Eye (tissue), 1 donor: ENCODE measurements at places on chromosomes 2 and 18.
A peak's percentile ranks its signal among the peaks of the same experiment; 100 is the strongest.

GRCh38 chr2:206989311-206989710 is 50.0 kb downstream of the CPO start:
- no peak for DNase-seq

- no peak for DNase-seq
These were observed 202.7 kb upstream of the SLC14A2 start for GRCh38 chr18:45412577-45412976.

GRCh38 chr2:160868891-160869290 is 291.3 kb upstream of the TANK start:
- DNase-seq = no peak

GRCh38 chr18:3771121-3771971 is 321.4 kb downstream of the TGIF1 start:
- DNase-seq = peak; percentile 93

- DNase-seq = no peak
These were observed 68.0 kb upstream of the NETO1 start for GRCh38 chr18:72935744-72936143.

GRCh38 chr2:232438951-232439757 is 16.8 kb upstream of the ALPI start:
- DNase-seq = peak; percentile 23

DNA sequence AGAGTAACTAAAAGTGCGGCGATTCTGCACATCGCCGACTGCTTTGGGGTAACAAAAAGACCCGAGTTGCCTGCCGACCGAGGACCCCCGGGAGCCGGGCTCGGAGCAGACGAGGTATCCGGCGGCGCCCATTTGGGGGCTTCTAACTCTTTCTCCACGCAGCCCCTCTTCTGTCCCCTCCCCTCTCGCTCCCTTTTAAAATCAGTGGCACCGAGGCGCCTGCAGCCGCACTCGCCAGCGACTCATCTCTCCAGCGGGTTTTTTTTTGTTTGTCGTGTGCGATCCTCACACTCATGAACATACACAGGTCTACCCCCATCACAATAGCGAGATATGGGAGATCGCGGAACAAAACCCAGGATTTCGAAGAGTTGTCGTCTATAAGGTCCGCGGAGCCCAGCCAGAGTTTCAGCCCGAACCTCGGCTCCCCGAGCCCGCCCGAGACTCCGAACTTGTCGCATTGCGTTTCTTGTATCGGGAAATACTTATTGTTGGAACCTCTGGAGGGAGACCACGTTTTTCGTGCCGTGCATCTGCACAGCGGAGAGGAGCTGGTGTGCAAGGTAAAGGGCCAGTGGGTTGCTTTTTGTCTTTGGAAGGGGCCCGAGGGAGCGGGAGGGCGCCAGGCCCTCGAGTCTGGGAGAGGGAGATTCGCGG is 1.4 kb downstream of the TRIB2 start:
- peak; percentile 83 for DNase-seq

DNA sequence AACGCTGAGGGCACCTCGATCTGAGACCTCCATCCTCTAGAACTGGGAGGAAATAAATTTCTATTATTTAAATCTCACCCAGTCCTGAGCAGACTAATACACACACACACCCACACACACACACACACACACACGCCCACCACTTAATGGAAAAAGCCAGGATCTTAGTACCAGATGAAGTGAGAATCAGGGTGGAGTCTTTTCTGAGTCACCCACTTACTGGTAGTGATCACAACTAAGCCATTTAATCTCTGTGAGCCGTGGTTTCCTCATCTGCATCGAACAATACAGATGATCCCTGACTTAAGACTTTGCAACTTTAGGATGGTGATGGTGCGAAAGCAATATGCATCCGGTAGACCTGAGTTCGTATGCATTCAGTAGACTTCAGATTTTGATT is 18.6 kb downstream of the THNSL2 start:
- no peak for DNase-seq

DNA sequence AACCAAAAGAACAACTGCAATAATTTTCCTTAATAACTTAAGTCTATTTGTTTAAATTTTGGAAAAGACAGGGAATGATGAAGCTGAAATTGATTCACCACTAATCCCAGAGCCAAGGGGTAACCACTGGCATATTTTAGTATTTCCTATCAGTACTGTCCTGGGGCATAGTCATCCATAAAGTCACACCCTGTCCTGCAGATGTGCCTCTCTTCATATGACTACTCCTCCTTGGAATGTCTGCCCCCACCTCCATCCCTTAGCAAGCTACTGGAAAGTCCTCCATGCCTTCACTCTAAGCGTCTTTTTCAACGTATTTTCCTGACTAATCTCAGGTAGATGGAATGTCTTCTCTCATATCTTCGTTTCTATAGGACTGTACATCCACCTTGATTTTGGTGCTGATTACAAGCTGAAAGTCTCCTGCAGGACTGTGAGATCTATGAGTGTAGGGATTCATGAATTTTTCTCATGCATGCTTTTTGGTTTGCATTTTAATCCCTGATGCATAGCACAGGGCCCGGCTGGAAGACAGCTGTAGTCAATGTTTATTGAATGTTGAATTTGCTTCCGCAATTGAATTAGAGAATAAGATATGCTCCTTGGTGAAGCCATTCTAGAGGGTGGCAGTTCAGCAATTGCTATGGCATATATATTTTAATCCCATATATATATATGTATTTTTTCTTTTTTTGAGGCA is 85.6 kb downstream of the MOGAT1 start:
- DNase-seq = no peak

DNA sequence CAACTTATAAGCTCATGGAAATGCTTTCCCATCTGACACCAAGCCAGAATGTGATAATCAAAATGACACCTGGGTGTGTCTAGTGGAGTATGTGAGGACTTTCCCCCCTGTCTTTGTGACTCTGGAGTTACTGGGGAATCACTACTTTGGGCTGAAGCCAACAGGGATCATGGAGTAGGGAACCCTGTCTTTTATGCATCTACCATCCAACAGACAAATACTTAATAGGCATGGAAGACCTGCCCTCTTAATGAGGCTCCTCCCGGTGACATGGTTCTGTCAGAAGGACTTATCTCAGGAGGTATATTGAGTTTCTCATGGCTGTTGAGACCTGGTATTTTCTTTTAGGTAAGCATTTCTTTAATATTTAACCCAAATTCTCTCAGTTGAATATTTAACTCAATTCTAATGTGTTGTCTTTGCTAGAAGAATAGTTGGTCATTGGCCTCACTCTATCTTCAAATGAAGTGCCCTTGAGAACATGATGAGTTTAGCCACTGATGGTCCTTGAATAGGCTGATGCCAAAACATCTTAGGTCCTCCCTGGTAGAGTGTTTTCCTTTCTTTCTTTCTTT is 42.1 kb downstream of the TGIF1 start:
- DNase-seq = no peak

- DNase-seq = no peak
These were observed 59.5 kb downstream of the ATAD2B start for GRCh38 chr2:23867449-23867848.

DNA sequence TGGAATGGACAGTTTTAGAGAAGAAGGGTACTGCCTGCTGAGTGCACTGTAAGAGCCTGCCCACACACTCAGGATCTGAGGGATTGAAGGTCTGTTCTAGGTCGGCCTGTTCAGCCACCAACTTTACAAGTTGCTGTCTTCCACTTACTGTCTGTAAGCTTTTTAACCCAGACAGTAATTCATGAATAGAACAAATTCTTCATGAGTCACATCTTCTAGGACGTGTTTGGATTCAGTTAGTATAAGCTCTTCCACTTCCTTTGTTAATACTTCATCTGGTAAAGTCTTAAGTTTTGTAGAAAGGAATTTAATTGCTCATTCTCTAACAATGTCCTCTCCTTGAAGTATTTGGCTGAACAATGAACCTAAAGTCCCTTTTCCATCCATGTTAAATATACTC is 74.6 kb downstream of the PDE11A start:
- no peak for DNase-seq

DNA sequence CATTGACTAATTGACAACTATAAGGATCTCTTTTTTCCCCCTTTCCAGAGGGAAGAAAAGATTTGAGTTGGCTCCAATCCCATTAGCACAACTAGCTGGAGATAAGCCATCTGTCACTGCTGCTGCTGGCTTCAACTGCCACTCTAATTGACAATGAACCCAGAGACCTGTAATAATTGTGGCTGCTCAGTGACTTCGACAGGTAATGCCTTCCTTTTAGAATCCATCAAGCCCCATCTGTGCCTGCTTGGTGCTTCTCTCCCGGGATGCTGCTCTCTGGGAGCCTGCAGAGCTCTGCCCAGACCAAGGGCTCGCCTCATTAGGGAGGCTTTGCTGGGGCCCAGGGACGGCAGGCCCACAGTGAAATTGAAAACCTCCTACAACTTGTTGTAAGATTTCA is 376.7 kb upstream of the SOX11 start:
- peak; percentile 88 for DNase-seq

GRCh38 chr2:178455947-178456346 is 4.8 kb downstream of the PJVK start:
- no peak for DNase-seq

GRCh38 chr2:240933048-240933965 is 27.2 kb downstream of the CROCC2 start:
- DNase-seq = no peak

DNA sequence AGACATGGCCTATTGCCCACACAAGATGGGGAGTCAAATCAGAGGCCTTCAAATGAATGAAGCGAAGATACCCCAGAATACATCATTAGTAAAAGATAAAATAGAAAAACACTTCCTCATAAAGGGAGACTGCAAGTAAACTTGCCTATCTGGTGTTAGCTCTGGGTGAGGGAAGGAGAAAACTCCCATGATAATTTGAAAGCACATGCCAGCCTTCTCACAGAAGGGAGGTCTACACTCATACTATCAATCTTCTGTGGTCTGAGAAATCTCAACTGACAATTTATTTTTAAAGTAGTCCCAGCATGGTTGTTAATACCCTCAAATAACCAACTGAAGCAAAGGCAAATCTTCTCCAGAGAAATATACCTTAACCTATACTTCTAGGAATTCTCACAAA is 75.4 kb downstream of the EXOC6B start:
- DNase-seq = no peak

DNA sequence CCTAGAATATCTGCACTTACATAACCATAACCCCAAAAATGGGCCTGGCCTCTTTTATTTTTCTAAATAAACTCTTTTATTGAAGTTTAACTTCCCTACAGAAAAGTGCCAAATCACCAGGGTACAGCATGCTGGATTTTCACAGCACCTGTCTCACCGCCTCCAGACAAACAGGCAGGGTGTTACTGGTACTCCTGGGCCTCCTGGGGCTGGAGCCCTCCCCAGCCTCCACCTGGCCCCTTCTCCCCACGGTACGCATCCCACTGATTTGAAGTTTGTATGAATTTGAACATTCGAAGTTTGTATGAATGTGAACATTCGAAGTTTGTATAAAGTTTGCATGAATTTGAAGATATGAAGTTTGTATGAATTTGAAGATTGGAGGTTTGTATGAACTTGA is 232.1 kb downstream of the NDUFA10 start:
- no peak for DNase-seq

DNA sequence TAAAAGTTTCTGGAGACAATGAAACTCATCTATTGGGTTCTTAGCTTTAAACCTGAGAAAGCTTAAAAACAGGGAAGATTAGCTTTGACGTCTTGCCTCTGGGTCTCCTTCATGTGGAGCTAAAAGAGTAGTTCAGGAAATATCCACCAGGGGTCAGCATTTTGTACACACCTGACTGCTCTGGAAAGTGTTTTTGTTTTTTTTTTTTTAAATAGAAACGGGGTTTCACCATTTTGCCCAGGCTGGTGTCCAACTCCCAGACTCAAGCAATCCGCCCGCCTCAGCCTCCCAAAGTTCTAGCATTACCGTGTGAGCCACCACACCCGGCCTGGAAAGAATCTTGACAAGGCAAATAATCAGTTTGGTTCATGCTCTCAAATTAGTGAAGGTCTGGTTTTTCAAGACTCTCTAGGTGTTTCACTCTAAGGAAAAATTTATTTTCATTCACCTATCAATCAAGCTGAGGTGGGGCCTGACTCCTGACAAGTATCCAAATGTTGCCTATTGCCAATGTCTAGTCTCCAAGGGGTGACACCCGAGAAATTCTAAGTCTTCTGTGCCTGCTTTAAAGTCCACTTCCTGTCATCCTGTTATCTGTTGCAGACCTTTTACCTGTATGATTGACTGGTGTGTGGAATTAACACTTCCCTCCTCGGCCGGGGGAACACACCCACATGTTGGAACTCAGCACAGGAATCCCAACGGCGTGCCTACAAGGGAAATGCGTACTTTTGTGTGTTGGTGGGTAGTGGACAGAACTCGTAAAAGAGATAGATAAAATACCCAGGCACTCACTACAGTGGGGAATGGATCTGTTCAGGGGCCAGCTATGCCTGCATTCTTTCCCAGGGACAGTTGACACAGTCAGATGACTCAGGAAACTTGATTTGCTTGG is 11.3 kb downstream of the IL1RN start:
- DNase-seq = peak; percentile 94

DNA sequence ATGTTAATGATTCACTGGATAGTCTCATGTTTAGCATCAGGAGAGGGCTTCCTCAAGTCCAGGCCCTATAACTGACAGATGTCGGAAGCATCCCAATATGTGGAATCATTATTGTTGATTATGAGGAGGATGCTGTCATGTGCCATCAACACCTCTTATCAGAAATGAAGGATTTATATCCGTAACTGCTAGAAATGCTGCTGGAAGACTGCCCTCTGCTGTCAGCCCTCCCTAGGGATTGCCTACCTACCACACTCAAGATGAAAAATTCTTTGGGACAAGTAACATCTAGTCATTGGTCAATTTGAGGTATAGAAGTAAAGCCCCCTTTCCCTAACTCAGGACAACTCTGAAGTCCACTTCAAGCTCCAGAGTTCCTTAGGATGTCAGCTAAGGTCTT is 1166.5 kb upstream of the NXPH2 start:
- DNase-seq = no peak

DNA sequence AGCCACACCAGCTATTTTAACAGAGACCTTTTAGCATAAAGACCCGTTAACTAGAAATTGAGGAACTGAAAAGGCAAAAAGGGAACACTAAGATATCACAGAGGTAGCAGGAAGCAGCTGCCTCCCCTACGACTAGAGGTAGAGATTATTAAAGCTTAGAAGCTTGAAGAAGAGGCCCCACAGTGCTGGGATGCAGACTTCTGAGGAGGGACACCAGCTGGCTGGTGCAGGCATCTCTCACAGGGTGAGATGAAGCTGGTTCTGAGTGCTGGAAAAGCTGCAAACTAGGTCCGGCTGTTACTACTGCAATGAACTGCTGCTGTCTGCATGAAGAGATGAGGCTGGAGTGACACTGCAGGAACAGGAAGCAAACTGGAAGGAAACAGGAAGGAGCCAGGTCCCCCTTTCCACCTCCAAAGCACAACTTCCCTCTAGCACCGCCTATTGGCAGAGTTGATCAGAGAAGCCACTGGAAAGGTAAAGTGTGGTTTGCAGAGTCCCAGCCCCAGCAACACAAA is 61.2 kb upstream of the MRPS9 start:
- no peak for DNase-seq

GRCh38 chr2:26658691-26659346 is 17.7 kb upstream of the CIB4 start:
- no peak for DNase-seq

DNA sequence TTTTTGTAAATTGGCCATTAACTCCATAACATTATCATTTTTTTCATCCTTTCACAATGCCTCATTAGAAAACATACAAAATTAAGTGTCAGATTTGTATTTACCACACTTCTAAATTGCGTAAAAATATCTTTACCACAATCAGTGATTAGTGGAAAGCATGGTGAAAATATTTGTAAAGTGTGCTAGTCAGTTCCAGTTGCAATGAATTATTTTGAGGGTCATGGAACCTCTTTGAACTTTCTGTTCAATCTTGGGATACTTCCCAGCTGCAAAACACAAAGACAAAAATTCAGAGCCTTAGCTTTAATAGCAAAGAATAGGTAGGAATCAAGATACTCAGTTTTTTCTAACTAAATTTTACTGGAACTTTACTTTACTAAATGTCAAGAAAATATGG is 4.0 kb upstream of the COL3A1 start:
- DNase-seq = no peak
